Smooth muscle cell of the umbilical artery (primary cell): ENCODE measurements at places on chromosomes 3 and 15. TPM values are rescaled to one million over a fixed set of nuclear protein-coding genes. Genes with fewer than 3 reads are reported as not detected.

SUSD5 gene
- 1.5 and 3.9 TPM in 2 replicates for total RNA-seq

GANC gene
- total RNA-seq: 14.6 and 15.4 TPM in 2 replicates

SETD2 gene
- 31.8 and 49.8 TPM in 2 replicates for total RNA-seq

GBE1 gene
- 151 and 218 TPM in 2 replicates for total RNA-seq

ADAMTS7 gene
- total RNA-seq: 7.7 and 12.6 TPM in 2 replicates

GOLGA8G gene
- total RNA-seq: under 0.01 TPM in 1 of 2 replicates, not detected in the other

CCDC54 gene
- total RNA-seq: not detected in 2 replicates

RAB5A gene
- 58.5 and 77.3 TPM in 2 replicates for total RNA-seq

SLC6A1 gene
- under 0.01 and 0.05 TPM in 2 replicates for total RNA-seq

TLNRD1 gene
- 4.8 and 9.5 TPM in 2 replicates for total RNA-seq

SH3GL3 gene
- total RNA-seq: 0.97 and 2.1 TPM in 2 replicates

SLC33A1 gene
- 63.2 and 63.5 TPM in 2 replicates for total RNA-seq

GPR149 gene
- not detected in 2 replicates for total RNA-seq

SERINC4 gene
- total RNA-seq: not detected in 2 replicates

SLC51B gene
- not detected in 2 replicates for total RNA-seq

SEMA3G gene
- total RNA-seq: 0.09 TPM in 1 of 2 replicates, not detected in the other
